Activated naive CD8-positive, alpha-beta T cell treated with anti-CD3 and anti-CD28 coated beads, Interleukin-2, amount 10 ng/mL, durations not matched to agents 7 days and 5 days (primary cell): ENCODE measurements at places on chromosomes 4 and X. TPM values are rescaled to one million over a fixed set of nuclear protein-coding genes. Genes with fewer than 3 reads are reported as not detected.

GRCh38 chr4:186441502-186441901 lies 113.9 kb downstream of the MTNR1A start:
- no peak for DNase-seq

Gene KIT
- 0.64 TPM for total RNA-seq

DNA sequence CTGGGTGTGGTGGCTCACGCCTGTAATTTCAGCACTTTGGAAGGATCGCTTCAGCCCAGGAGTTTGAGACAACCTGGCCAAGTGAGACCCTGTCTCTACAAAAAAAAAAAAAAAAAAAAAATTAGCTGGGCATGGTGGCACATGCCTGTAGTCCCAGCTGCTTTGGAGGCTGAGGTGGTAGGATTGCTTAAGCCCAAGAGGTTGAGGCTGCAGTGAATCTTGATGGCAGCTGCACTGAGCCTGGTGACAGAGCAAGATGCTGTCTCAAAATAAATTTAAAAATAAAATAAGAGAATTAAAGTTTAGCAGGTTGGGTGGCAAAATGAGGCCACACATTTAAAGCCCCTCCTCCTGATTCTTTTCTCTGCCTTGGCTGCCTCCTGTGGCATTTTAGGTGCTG lies 47.1 kb downstream of the HTT start:
- DNase-seq: no peak

DNA sequence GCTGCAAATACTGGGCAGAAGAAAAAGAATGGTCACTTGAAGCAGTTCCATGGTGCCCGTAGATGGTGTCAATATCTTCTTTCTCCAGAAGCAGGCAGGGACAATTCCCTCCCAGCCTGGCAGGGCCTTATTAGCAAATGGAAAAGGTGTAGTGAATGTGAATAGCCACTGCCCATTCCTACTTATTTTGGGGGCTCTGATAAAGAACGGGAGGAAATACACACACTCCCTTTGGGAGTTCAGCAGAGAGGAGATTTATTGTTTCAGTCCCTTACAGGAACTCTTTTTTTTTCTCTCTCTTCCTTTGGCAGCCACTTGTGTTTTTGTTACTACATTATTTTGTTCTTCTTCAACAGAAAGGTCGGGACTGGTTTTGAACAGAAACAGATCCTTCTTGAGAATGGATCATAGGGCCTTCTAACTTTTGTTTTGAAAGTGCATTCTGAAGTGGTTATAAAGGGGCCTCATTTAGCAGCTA lies at the start of gene EMCN:
Gene EMCN (minus strand): TSS at position 159 of the 478 bp plus-strand sequence. CDS start 108 bp downstream, at position 51.
- no peak for DNase-seq

GRCh38 chrX:134798472-134798871 lies 140.2 kb upstream of the PLAC1 start:
- no peak for DNase-seq

Gene S100P
- total RNA-seq: not detected

Gene XAGE2
- total RNA-seq: not detected

Gene KIF4A
- total RNA-seq: 27.9 TPM

- DNase-seq: no peak
Measured at GRCh38 chr4:146073517-146073916, 102.0 kb upstream of the LSM6 start.

Gene F11
- not detected for total RNA-seq

Gene COL25A1
- 0.67 TPM for total RNA-seq

DNA sequence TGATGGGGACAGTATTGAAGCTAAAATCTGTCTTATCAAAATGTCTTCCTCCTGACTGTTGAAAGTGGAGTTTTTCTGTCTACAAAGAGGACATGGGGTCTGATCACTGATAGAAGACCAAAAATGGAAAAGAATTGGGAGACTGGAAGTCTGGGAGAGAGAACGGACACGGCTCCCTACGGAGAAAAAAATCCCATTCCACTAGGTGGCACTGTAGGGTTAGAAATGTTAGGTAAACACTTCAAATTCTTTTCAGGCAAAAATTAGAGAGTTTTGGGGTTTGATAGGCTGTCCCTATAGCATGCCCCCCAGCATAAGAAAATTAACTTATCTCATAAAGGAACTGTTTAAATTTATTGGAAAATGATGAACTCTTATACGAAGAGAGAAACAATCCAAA lies 200.5 kb downstream of the FAM133A start:
- DNase-seq: no peak

Gene TMEM156
- total RNA-seq: 14.9 TPM

- no peak for DNase-seq
Measured at GRCh38 chrX:9315086-9315485, 149.8 kb upstream of the TBL1X start.

DNA sequence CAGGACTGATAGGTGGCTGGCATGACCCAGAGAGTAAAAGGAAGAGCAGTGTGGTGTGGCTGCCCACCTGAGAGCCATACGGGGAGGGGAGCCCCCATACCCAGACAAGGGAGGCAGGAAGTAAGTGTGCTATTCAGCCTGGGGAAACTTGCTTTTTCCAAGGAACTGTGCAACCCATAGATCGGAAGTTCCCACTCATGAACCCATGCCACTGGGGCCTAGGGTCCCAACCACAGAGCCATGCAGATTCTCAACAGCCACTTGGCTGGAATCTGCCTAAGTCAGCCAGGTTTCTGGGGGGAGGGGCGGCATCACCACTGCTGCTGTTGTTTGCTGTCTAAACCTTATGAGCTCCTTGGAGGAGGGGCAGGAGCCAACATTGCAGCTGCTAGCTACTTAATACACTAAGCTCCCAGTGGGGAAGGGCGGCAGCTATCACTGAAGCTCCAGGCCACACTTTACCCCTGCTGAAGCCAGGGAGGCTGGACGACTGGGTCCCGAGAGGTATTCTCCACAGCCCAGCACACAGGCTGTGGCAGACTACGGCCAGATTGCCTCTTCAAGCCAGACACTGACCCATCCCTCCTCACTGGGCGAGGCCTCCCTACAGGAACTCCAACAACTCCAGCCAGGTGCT lies 410.4 kb downstream of the INPP4B start:
- no peak for DNase-seq

Gene FAT1
- not detected for total RNA-seq

Gene SLC26A1
- 0.65 TPM for total RNA-seq

GRCh38 chr4:2281575-2282343 lies 19.9 kb upstream of the MXD4 start:
- peak; percentile 61 for DNase-seq

DNA sequence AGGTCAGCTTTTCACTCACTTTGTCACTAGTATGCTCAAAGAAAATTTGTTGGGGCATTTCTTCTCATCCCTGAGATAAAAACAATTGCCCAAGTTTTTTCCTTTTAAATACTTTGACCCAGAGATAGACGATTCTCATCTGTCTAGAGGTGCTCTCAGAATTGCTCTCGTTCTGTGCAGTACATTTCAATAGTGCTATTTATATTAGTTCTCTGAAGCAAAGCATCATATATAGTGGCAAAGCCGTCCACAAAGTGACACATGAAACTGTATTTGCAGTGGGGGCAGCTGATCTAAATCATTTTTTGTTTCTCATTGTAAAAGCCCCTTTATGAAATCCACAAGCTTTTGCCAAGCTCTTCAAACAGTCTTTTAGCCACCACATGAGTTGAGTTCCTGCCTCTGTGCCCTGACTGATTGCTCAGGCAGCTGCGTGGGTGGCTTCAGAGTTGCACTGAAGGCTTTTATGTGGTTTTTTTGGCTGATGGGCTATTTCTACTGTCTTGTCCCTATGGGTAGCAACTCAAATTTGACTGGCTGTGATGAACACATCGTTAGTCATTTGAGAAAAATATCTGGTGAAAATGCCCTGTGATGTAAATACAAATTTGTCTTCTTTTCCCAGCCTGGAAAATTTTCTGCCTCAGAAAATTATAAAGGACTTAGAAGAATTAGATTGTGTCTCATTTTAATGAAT lies 119.1 kb upstream of the OTUD4 start:
- DNase-seq: peak; percentile 30

Gene CLDN2
- not detected for total RNA-seq

GRCh38 chr4:135371137-135371536 lies 1169.5 kb upstream of the PABPC4L start:
- no peak for DNase-seq

DNA sequence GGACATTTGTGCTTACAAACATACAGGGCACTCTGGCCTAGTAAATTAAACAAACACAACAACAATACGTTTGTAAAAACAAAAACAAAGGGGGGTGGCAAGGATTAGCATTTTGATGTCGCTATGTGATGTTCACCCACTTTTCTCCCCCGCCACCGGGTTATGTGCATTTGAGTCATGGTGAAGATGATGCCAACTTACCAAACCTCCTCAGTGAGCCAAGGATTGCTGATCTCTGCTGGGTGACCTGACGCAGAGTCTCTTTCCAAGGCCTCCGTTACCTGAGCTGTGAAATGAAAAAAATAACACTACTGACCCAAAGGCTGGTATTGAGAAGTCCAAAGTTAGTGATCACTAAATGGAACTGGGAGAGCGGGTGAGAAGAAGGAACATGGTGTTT lies 85.4 kb downstream of the RBM47 start:
- no peak for DNase-seq

Gene OPRPN
- not detected for total RNA-seq

DNA sequence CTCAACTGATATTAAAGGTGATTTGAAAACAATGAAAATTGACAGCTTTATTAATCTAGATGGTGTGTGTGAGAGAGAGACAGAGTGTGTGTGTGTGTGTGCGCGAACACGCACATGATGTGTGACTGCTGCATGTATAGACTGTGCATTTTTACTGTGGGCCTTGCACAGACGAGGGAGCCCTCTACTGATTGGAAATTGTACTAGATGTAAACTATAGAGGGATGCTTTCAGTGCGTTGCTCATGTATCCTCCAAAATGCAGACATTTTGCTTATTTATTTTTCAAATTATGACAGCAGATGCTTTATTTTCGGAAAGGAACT lies 168.4 kb upstream of the GK2 start:
- DNase-seq: no peak

- no peak for DNase-seq
Measured at GRCh38 chr4:113691676-113692075, 69.9 kb downstream of the CAMK2D start.

Gene PHEX
- total RNA-seq: 0.23 TPM

DNA sequence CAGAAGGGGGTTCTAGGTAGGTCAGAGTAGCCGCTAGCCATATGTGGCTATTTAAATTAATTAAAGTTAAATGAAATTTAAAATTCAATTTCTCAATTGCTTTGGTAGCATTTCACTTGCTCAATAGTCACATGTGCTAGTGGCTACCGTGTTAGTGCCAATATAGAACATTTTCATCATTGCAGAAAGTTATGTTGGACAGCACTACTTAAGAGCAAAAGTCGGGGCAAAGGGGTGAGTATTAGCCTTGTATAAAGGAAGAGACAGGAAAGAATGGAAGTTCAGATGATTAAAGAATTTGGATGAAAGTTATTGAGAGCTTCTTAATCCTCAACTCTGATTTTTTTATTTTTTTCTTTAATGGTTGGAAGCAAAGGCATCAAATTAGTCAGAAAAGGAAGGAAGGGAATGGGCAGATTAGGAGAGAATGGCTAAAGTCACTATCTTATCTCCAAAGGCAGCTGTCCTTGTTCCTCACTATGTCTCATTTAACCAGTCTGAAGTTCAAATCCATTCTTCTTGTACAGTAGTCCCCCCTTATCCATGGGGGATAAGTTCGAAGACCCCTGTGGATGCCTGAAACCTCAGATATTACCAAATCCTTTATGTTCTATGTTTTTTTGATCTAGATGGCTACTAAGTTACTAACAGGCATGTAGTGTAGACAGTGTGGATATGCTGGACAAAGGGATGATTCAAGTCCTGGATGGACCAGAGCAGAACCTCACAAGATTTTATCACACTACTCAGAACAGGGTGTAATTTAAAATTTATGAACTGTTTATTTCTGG lies 22.9 kb downstream of the OCIAD1 start:
- no peak for DNase-seq

DNA sequence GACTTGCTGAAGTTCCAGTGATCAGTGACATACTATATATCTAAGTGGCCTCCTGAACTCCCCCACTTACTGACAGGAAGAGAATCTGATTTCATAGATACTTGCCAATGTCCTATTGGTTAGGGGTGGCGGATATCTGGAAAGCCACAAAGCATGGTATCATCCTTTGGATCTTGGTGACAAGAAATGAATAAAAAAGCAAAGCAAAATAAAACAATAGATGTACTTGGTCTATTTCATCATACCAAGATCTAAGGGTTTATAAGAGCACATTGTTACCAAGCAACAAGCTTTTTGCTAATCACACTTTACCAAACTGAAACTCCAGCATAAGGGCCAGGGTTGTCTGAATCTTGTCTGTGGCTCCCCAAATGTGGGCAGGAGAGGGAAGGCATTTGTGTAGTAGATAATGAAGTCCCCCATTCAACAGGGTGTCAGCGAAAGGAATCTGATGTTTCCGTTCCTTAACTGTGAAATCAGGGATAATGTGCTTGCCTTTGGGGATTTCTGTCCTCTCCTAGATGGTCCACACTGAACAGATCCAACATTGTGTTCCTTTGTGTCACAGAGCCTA lies 125.0 kb upstream of the SMIM10 start:
- DNase-seq: no peak

GRCh38 chr4:35963974-35964515 lies 280.3 kb downstream of the ARAP2 start:
- DNase-seq: no peak

Gene NMU
- not detected for total RNA-seq

Gene RPL36A
- total RNA-seq: 271 TPM

DNA sequence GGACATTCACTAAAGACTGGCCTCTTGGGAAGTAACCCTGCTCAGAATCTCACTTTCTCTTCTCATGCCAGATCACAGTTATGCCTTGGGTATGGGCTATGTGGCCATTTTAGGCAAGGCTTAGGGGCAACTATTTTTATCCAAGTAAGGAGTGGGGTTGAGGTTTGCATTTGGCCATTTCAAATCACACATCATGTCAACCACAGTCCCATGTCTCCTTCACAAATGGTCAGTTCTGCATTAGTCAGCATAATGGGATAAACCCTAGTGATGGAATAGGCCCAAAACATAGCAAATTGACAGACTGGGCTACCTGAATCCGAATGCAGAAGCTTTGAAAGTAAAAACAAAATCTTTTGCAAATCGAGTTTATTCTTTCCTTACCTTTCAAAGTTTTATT lies 827 bp upstream of the RTL3 start:
- DNase-seq: no peak

Gene FAM50A
- 70.3 TPM for total RNA-seq

- DNase-seq: no peak
Measured at GRCh38 chr4:181216501-181216900, 1026.7 kb upstream of the TENM3 start.

Gene FSTL5
- not detected for total RNA-seq

DNA sequence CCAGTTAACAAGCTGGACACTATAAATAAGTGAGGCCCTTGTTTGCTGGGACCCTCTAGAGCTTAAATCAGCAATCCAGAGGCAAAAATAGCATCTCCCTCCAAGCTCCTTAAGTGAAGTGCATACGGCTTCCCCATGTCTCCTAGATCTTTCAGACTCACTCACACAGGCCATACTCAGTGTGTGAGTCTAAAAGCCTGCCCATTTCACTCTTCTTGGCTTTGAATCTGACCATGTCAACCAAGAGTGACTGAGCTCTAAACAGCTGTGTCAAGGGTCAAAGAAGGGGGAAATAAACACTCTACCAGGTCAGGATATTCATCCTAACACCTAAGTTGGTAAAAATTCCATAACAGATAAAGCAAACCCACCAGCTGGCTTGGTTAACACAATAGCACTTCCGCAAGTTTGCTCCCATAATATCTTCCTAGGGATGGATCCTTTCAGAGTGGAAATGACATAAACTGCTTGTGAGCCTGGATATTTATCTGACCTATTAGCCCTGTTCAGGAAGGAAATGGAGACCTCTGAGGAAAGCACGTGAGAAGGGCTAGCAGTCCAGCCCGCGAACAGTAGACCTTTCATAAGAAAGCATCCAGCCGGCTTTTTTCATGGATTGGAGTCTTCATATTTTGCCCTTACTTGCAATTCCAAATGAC lies 65.6 kb downstream of the MID1 start:
- no peak for DNase-seq

Gene PDLIM3
- total RNA-seq: not detected
